ENCODE measurements at places on chromosomes 2 and 18.

- no peak for DNase-seq
These were observed 34.7 kb downstream of the WDR33 start for GRCh38 chr2:127776122-127776780.

GRCh38 chr2:98396745-98397355 is 47.8 kb upstream of the INPP4A start:
- no peak for DNase-seq

- no peak for DNase-seq
These were observed 377.2 kb downstream of the CNTNAP5 start for GRCh38 chr2:124402274-124402673.

- no peak for DNase-seq
These were observed 252.4 kb upstream of the SLC39A10 start for GRCh38 chr2:195404651-195405050.

GRCh38 chr2:10178751-10179150 is 56.2 kb downstream of the RRM2 start:
- DNase-seq: no peak

DNA sequence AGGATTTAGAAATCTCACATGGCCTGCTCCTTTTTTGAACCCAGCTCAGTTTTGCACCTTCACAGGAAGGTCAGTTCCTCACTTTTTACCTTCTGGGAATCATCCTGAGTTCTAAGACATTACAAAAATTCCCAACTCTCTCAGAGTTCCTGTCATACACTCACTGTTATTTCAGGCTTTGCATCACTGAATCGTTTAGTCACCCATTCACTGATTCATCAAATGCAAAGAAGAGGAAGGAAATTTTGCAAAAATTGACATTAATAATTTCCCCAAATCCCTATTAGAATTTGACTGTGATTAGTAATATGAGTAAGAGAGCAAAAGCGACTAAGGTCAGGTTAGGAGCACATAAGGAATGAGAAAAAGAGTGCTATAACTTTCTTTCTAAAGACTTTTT is 197.5 kb downstream of the PDE1A start:
- DNase-seq: no peak

DNA sequence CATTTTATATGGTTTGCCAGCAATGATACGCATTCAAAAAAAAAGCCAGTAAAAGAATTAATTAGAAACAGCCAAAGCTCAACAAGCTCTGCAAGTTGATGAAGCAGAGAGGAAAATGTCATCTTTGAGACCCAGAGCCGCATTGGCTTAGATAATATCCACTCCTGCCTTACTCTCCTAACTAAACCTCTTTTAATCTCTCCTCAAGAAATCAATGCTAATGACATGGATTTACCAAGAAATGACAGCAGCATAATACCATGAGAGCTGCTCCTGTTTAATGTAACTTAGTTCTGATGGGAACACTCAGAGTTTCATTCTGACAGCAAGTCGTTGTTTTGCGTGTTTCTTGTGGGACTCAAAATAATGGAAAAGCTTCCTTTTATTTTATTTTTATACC is 1099.4 kb upstream of the PIK3C3 start:
- DNase-seq: no peak

GRCh38 chr2:208370881-208371633 is 35.5 kb upstream of the PTH2R start:
- no peak for DNase-seq

DNA sequence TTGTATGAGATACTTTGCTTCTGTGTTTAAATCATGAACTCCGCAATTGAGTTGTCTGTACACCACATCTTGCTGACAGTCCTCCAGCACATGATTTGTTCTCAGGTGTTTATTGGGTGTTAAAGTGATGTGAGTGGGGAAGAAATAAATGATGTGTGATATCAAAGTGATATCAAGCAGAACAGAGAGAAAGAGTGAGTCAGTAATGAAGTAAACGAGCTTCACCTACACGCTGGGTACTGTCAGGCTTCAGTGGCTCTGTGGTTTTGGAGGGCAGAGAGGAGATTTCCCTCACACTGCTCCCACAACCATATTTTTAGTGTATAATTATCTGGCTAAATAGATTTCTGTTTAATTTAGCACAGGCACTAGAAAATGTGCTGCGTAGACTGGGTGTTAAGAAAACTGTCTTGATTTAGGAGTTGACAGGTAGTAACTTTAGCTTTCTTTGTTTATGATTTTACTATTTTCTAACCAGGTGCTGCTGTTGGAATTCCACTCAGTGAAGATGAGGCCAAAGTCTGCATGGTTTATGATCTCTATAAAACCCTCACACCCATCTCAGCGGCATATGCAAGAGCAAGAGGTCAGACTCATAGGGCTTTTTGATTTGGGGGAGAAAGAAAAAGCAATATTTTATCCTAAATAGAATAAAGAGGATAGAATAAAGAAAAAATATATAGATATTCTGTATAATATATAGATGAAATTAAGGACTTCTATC is 21.2 kb downstream of the ATIC start:
- no peak for DNase-seq
